NCI-H510A (cell line): ENCODE measurements at places on chromosomes 4 and X.

GRCh38 chr4:56575820-56576429 lies 70.3 kb downstream of the ARL9 start:
- DNase-seq, result no peak

GRCh38 chr4:172055046-172055445 lies 241.8 kb downstream of the GALNTL6 start:
- DNase-seq, result no peak

GRCh38 chrX:114075073-114075673 lies 508.7 kb upstream of the HTR2C start:
- no peak for DNase-seq

- DNase-seq, result peak; percentile 4
These were observed 85.4 kb upstream of the GBA3 start for GRCh38 chr4:22607382-22607781.

DNA sequence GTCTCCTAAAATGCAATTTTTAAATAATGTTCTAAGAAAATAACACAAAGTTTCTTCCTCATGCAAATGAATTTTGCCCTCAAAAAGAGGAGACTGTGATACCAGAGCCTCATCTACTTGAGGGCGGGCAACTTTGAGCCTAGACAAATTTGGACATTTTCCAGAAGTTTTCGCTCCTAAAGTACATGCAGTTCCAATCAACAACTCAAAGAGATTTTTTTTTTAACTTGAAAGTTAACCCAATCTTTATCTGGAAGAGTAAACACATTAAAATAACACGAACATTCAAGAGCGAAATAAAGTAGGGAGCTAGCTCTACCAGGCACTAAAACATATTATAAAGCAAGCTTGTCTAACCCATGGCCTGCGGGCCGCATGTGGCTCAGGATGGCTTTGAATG lies 29.4 kb upstream of the FBXW7 start:
- no peak for DNase-seq

GRCh38 chr4:148068065-148068911 lies 336.4 kb downstream of the ARHGAP10 start:
- no peak for DNase-seq

DNA sequence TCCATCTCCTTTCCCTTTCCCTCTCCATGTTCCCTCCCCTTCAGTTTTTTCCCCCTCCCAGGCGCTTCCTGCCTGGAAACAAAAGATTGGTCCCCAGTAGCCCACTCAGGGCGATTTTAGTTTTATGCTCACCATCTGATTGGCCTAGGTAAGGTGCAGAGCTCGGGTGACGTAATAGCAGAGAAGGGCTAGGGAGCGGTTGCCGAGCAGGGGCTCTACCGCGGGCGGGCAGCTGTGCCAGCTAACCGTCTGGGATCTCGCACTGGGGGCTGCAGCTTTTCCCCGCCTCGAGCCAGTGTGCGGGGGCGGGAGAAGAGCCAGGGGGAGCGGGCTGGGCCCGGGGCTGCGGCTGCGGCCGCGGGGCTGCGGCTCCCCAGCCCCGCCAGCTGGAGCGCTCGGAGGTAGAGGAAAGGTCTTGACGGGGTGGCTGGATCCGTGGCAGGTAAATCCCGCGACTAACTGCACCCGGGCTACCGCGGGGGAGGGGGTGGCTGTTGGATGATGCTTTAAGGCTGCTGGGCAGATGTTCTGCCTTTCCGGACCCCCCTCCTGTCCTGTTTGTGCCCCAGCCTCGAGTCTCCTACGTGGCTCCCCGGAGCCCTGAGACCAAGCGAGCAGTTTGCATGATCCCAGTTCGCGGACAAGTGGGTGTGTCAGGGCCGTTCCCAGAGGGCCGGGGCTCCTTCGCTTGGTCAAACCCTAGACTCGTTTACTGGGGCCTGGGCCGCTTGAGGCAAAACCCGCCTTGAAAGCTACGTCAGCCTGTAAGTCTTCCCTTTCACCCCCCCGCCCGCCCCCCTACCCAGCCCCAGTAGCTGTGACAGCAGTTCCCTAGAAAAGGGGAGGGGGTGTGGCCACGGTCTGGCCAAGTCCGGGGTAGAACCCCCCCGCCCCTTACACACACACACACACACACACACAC lies at the start of gene PAK3:
Gene PAK3 (plus strand): TSS at position 218 of the 922 bp plus-strand sequence. CDS start 26,913 bp downstream, outside the sequence.
- peak; percentile 39 for DNase-seq

DNA sequence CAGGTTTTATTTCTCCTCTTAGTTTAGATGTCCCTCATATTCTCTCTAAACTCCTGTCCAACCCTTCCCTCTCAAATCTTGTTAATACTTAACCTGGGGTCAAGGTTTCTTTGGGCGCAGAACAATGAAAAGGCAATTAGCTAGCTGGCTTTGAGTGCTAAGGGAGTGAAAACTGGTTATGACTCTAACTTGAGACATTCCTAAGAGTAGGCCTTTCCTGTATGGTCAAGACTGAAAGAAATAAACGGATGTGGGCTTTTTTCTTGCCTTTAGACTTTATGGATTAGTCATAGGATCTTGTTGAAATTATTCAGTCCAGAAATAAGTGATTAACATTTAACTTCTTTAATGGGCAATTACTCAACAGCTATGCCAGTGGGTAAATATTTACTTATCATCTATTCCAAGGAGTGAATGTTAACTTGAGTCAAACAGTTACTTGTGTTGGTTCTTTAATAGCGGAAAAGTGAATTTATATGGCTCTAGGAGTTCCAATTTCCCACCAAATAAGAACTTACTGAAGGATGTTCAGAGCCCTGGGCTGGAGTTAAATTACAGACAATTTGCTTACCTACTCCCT lies 141.7 kb upstream of the SCML1 start:
- no peak for DNase-seq
